Activated CD4-positive, alpha-beta memory T cell treated with anti-CD3 and anti-CD28 coated beads, Interleukin-2, amount 10 ng/mL, durations not matched to agents 7 days and 5 days (primary cell): ENCODE measurements at places on chromosomes 3 and 15. TPM values are rescaled to one million over a fixed set of nuclear protein-coding genes. Genes with fewer than 3 reads are reported as not detected.
A peak's percentile ranks its signal among the peaks of the same experiment; 100 is the strongest.

DNA sequence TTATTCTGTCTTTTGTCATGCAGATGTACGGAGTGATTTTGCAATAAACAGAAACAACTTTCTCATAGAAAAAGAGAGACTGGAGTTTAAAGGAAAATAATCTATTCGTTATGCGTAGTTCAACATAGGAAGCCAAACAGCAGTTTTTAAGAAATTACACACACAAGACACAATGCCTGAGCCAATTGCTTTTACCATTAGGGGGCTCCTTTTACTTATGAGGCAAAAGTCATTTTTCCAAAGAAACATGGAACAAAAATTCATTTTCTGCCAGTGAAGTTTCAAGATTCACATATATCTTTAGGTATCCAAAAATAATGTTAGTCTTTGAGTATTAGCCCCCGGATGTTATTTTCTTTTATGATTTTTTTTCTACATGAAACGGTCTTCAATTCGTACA, 10.7 kb downstream of the CNTN6 start:
- no peak overlapping the region for H3K4me3 ChIP-seq
- no peak overlapping the region for H3K27ac ChIP-seq
- DNase-seq, result no peak
- no peaks in the 10 kb centered on the region for H3K27me3 ChIP-seq
- no peaks in the 10 kb centered on the region for H3K36me3 ChIP-seq

The GABRB3 gene
- total RNA-seq, result not detected

The MORC1 gene
- not detected for total RNA-seq

DNA sequence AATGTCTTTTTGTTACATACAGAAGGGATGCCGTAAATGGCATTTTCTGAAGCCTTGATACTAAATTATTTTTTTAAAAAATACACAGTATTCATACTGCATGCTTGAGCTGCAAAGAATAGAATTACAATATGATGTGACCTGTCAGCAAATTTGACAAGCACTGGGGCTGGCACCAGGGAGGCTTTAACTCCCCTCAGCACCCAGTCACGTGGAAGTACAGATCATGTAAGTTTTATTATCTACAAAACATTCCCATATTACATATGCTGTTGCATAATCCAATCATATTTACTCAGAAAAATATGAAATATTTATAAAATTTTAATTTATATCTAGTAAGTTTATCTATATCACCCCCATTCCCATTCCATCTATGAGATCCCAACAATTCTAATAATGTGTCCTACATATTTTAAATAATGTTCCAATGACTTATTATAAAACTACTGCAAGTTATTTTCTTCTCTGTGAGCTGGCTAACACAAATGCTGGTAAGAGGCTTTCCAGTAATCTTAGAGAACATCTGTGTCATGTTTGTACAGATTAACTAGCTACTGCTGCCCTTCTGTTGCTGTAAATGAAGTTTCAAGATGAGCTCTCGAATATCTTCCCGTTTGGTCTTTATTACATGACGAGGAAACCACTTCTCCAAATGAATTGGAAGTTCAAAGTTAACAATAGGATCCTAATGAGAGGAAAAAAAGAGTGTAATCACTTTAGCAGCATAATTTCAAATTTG, 5.2 kb upstream of the IMPG2 start:
- no peak overlapping the region for H3K27ac ChIP-seq
- DNase-seq, result no peak
- H3K4me1 ChIP-seq, result no peaks in the 10 kb centered on the region

The PARP9 gene
- 151 TPM for total RNA-seq

- no peak overlapping the region for H3K27ac ChIP-seq
- no peaks in the 10 kb centered on the region for H3K36me3 ChIP-seq
- H3K4me3 ChIP-seq, result no peak overlapping the region
- no peak for DNase-seq
- peaks cover 24% of the 10 kb centered on the region for H3K27me3 ChIP-seq
- H3K4me1 ChIP-seq, result no peaks in the 10 kb centered on the region
Measured at GRCh38 chr3:120428924-120429323, 21.9 kb downstream of the FSTL1 start.

GRCh38 chr3:54424292-54424691, 301.9 kb downstream of the CACNA2D3 start:
- H3K27ac ChIP-seq, result no peak overlapping the region
- no peak for DNase-seq

The HIGD2B gene
- total RNA-seq, result not detected

DNA sequence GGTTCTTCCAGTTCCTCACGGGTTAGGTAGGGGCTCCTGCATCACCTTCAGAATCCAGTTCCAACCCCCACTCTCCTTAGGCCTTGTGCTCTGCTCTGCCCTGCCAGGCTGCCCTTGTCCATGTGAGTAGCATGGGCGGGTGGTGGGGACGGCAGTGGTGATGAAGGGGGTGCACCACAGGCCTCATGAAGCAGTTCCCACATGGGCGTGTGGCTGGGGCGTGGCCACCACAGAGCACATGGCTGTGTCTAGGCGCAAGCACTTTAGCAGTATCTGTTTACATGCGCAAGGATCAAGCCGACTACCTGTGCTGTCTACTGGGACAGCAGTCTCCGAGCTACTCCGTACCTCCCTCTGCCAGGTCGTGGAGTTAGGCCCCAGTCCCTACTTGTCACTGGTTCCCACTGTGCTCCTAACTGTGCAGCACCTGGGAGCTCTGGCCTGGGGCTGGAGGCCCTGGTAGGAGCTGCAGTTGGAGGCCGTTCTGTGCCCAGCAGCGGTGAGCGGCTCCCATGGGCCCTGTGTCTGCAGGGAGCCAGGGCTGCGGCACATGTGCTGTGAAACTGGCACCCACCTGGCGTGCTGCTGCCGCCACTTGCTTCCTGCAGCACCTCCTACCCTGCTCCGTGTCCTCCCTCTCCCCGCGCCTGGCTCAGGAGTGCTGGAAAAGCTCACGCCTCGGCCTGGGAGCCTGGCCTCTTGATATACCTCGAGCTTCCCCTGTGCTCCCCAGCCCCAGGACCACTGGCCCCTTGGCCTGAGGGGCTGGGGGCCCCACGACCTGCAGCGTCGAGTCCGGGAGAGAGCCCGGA, 53.5 kb downstream of the PLXNA1 start:
- H3K4me3 ChIP-seq, result no peak overlapping the region
- no peaks in the 10 kb centered on the region for H3K27me3 ChIP-seq
- H3K36me3 ChIP-seq, result no peaks in the 10 kb centered on the region
- no peaks in the 10 kb centered on the region for H3K4me1 ChIP-seq

DNA sequence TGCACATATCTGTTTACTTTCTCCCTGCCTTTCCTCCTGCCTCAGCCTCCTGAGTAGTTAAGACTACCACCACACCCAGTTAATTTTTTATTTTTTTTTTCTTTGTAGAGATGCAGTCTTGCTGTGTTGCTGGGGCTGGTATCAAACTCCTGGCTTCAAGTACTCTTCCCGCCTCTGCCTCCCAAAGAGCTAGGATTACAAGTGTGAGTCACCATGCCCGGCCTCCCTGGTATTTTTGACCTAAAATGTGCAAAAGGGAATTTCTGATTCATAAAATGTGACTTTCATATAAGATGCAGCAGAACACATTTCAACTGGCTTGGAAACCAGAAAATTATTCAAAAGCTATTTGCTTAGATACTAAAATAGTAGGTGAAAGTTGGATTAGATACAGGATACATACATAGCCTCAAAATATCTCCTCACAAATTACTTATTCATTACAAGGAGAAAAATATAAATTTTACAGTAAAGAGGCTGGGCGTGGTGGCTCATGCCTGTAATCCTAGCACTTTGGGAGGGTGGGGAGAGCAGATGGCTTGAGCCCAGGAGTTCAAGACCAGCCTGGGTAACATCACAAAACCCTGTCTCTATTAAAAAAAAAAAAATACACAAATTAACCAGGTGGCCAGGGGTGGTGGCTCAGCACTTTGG, 32.0 kb downstream of the MAP4 start:
- H3K4me3 ChIP-seq, result no peak overlapping the region
- H3K27ac ChIP-seq, result no peak overlapping the region
- no peak for DNase-seq
- H3K27me3 ChIP-seq, result no peaks in the 10 kb centered on the region
- peaks cover 2% of the 10 kb centered on the region for H3K36me3 ChIP-seq
- peaks cover 2% of the 10 kb centered on the region for H3K4me1 ChIP-seq

GRCh38 chr15:52658955-52659354, 20.2 kb downstream of the ATOSA start:
- H3K4me1 ChIP-seq, result peaks cover 36% of the 10 kb centered on the region
- peak; percentile 20 for DNase-seq
- peak overlapping the region; percentile 60 for H3K27ac ChIP-seq
- H3K4me3 ChIP-seq, result no peak overlapping the region
- no peaks in the 10 kb centered on the region for H3K27me3 ChIP-seq

GRCh38 chr15:70247281-70247680, 149.6 kb upstream of the TLE3 start:
- H3K4me1 ChIP-seq, result peaks cover 25% of the 10 kb centered on the region
- DNase-seq, result no peak
- no peak overlapping the region for H3K4me3 ChIP-seq

- H3K4me3 ChIP-seq, result no peak overlapping the region
- DNase-seq, result no peak
- no peaks in the 10 kb centered on the region for H3K4me1 ChIP-seq
- peaks cover 23% of the 10 kb centered on the region for H3K27me3 ChIP-seq
- no peak overlapping the region for H3K27ac ChIP-seq
Measured at GRCh38 chr3:187490366-187490765, 122.2 kb downstream of the RTP4 start.

The FGF7 gene
- not detected for total RNA-seq

- no peak overlapping the region for H3K4me3 ChIP-seq
- H3K27ac ChIP-seq, result no peak overlapping the region
- H3K36me3 ChIP-seq, result no peaks in the 10 kb centered on the region
- no peaks in the 10 kb centered on the region for H3K27me3 ChIP-seq
- DNase-seq, result no peak
Measured at GRCh38 chr3:139597947-139598346, 58.4 kb upstream of the RBP1 start.

DNA sequence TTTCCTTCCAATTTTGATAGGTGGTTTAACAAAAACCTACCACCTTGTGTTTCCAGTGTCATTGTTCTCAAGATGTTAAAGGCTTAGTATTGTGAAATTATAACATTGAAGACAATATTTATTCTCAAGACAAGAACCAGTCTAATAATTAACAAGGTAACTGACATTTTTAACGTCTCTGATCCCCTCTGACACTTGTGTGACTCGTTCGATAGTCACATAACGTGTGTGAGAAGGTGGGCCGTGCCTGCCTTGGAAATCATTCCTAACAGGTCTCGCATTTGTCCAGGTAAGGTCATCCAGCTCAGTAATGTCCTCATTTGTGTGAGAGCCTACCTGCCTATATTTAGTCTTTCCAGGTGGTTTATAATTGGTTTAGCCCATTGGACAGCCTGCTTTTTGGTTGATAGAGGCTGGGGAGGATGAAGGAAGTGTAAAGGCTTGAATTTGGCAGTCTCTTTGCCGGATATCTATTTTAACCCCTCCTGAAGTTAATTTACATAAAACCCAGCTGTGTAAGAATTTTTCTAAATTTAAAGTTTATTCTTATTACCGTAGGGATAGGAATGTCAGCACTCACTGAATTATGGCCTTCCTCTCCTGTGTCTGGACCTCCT, 94.4 kb downstream of the AKAP13 start:
- H3K36me3 ChIP-seq, result peaks cover 10% of the 10 kb centered on the region
- no peak for DNase-seq
- no peak overlapping the region for H3K27ac ChIP-seq
- H3K4me1 ChIP-seq, result peaks cover 40% of the 10 kb centered on the region

DNA sequence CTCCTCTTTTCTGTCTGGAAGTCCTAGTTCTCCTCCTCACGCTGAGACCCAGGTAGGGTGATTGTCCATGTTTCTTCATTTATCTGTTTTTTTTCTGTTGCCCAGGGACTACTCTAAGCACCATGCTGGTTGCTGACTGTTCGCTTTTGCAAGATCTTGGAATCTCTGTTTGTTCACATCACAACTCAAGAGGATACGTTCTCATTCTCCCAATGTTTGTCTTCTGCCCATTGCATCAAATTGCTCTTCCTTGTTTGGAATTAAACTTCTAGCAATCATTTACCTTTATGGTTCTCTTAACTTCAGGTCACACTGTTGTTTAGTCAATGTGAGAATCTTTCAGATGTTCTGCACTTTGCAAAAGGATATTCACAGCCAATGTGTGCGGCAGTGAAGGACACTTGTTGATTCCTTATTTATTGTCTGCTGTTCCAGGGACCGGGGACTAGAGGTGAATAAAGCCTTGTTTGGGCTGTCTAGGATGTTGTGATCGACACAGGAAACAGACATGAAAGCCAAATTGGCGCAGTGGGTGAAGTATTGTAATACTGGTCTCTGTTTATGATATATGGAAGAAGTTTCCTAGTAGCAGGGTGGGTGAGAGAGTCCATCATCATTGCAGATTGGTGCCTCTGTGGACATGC, 24.5 kb downstream of the LPP start:
- no peak overlapping the region for H3K27ac ChIP-seq
- H3K36me3 ChIP-seq, result peaks cover 39% of the 10 kb centered on the region
- no peak overlapping the region for H3K4me3 ChIP-seq
- no peak for DNase-seq
- H3K27me3 ChIP-seq, result no peaks in the 10 kb centered on the region
- H3K4me1 ChIP-seq, result peaks cover 37% of the 10 kb centered on the region

GRCh38 chr15:46304321-46304720, 669.5 kb downstream of the SQOR start:
- no peaks in the 10 kb centered on the region for H3K27me3 ChIP-seq
- no peak overlapping the region for H3K4me3 ChIP-seq
- no peak overlapping the region for H3K27ac ChIP-seq
- no peaks in the 10 kb centered on the region for H3K4me1 ChIP-seq
- H3K36me3 ChIP-seq, result no peaks in the 10 kb centered on the region
- DNase-seq, result no peak

DNA sequence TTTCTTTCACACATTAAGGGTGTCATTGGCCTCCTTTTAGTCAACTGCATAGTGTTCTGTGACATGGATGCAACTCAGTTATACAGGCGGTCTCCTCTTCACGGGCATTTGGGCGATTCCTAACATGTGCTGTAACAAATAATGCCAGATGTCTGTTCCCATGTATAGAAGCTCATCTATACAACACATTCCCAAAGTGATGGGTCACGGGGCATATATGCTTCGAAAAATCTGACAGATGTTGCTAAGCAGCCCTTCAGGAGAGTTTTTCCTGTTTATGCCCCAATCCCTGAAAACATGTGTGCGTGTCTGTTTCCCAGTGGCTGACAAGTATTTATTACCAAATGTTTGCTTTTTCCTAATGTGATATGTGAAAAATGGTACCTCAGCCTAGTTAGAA, 25.8 kb downstream of the LRRK1 start:
- H3K27ac ChIP-seq, result no peak overlapping the region
- no peaks in the 10 kb centered on the region for H3K36me3 ChIP-seq
- H3K4me3 ChIP-seq, result no peak overlapping the region
- H3K4me1 ChIP-seq, result no peaks in the 10 kb centered on the region
